Cortex of kidney (tissue), 1 donor: ENCODE measurements at places on chromosomes 2 and 18.

DNA sequence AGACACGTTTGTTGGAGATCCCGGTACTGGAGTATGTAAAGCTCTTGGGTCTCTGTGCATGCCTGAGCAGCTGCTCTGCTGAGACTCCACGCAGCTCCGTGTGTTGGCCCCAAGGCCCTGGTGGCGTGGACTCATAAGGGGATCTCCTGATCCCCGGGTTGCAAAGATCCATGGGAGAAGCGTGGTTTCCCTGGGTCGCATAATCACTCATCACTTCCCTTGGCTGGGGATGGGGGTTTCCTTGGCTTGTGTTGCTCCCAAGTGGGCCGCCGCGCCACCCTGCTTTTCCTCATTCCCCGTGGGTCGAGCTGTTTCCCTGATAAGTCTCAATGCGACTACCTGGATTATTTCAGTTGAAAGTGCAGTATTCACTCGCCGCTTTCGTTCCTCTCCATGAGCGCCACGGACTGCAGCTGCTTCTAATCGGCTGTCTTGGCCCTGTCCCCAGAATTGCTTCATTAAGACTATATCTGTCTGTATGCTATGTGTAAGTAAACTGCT lies 76.0 kb downstream of the EPC2 start:
- DNase-seq, result no peak

DNA sequence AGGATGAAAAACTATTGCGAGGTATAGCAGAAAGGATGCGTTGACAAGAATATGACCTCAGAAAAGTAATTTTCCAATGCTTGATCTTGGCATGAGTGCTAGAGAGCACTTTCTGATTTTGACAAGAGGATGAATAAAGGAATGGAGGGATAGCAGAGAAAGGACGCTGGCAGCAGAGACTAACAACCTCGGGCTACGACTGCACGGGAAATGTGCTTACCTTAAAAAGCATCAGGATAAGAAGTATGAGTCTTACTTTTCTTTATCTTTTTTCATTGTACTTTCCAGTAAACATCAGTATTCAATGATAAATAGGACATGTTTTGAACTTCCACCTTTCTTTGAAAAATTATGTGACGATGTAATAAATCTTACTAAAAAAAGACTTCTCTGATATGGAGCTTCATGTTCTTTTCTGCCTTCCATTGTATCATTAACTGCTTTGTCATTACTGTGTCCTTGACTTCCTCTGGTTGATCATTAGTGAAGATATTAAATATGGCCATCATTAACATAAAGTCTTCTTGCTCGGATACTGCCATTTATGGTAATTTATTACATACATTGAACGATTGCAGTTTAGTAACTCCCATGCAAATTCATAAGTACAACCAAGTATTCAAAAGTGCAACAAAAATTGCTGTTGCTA lies 265.6 kb downstream of the DSEL start:
- no peak for DNase-seq

- DNase-seq, result no peak
Observed at GRCh38 chr18:70672581-70672980, 383.7 kb downstream of the SOCS6 start.

DNA sequence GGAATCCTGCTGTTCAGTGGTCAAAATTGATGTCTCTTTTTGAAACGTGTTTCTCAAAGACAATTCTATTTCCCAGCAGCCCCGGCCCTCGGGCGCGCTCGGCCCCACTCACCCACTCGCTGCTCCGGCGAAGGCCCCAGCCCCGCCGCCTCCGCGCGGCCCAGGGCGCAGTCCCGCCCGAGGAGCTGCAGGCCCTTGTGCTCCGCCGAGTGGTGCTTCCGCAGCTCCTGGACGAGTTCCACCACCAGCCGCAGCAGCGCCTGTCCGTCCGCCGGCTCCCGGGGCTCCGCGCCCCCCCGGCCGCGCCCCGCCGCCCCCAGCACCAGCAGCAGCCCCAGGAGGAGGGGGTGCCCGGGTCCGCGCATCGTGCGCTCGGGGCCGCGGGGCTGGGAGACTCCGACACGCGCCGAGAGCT lies 413 bp downstream of the ALKAL2 start:
- no peak for DNase-seq

GRCh38 chr2:171741189-171741588 lies 53.9 kb downstream of the DYNC1I2 start:
- no peak for DNase-seq

- DNase-seq, result no peak
Observed at GRCh38 chr18:57651914-57652313, 30.3 kb upstream of the NARS1 start.

DNA sequence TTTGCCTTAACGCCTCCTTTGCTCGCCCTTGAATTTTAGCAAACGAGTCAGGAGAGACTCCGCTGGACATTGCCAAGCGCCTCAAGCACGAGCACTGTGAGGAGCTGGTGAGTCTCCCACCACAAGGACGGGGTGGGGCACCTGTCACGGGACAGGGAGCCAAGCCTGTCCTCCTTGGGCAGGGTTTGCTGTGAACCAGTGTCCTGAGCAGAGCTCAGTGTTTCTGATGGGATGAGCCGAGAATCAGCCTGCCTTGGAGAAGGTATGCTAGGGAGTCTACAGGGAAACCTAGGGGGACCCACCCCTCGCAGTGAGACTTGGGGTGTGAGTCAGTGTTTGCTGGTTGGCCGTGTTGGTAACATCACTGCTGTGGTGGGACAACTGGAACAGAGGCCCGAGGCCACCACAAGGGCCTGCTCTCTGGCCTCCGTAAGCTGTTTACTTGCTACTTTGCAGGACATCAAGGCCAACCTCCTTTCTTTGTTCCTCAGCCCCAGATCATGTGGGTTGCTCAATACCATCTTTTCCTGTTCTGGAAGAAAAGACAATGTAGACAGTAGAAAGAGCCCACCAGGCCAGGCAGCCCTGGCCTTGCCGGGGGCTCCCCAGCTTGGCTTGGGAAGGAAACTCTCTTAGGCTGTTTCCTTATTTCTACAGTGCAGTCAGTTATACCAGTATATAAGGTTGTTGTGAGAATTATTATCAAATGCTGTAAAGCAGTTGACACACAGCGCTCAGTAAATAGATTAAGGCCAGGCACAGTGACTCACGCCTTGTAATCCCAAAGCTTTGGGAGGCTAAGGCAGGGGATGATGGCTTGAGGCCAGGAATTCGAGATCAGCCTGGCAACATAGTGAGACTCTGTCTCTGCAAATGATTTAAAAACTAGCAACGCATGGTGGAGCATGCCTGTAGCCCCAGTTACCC lies 42.4 kb downstream of the ITGB1BP1 start:
- no peak for DNase-seq

- DNase-seq, result no peak
Observed at GRCh38 chr2:108625186-108625827, 91.0 kb downstream of the LIMS1 start.

- no peak for DNase-seq
Observed at GRCh38 chr2:40208463-40208862, 243.4 kb downstream of the SLC8A1 start.

DNA sequence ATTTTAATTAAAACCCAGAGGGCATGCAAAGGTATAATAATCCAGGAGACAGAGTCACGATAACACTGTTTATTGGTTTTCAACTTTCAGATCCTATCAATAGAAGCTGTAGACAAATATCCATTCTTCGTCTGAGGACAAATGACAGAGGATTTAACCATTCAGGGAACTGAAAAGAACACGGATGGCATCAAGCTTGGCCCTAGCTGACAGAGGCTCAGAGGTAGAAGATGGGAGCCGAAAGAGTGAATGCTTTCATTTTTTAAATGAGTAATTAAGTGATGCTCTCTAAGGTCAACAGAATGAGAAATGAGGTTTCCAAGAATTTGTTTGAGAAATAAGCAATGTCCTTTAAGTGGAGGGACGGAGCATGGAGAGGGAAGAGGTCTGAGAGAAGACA lies 62.1 kb downstream of the BCL2 start:
- no peak for DNase-seq

DNA sequence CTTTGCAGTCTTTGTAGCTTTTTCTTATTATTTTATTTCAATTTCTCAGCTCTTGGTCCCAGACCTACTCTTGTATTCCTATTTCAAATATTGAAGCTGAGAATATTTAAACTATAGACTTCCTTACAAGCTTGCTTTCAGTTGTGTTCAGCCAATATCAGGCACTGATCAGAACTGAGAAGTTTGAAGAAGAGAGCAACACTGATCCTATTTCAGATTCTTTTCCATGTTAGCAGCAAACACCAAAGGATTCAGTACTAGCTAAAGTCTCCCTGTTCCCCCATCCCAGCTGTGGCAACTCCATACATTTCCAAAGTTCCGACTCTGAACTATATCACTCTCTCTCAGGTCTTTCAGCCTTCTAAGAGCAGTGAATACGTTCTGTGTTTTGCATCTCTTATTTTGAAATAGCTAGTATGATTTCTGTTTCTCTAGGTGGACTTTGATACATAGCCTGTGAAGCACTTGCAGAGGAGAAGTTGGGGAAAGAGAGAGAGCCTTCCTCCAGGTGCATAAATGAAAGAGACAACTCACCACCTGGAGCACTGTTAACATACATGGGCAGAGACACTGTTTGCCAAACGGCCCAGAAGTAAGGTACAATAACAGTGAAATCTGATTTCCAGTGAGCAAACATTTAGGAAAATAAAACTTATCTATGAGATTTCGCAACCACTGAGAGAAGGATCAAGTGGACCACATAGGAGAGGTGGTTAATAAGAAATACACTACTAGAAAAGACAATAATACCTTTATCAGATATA lies 135.0 kb upstream of the ZNF804A start:
- no peak for DNase-seq

GRCh38 chr2:191927991-191928390 lies 81.1 kb upstream of the CAVIN2 start:
- no peak for DNase-seq

- no peak for DNase-seq
Observed at GRCh38 chr2:72147303-72147971, at the start of gene CYP26B1. Gene CYP26B1 (minus strand): TSS chr2:72147862. CDS start chr2:72147834, 28 bp downstream.

DNA sequence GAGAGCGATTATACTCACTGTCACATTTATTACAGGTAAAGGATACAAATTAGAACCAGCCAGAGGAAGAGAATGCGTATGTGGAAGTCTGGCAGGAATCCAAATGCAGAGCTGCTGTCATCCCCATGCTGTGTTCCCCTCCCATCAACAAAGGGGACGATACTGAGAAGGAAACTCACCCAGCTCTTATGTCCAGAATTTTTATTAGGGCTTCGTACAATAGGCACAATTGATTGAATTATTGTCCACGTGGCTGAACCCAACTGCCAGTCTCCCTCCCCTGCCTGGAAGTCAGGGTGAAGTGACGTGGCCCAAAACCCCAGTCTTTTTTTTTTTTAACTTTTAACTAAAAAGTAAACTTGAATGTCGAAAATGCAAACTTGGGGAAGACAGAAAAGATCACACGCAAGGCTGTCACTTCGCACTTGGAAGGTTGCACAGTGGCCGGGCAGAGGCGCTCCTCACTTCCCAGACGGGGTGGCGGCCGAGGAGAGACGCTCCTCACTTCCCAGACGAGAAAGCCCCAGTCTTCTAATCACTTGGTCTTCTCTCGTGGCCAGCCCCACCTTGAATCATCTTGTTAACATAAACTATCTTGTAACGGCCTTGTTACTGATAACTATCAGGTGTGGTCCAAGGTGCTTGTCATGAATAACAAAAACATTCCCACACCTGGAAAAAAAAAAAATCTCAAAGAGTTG lies 40.0 kb upstream of the ITSN2 start:
- no peak for DNase-seq

DNA sequence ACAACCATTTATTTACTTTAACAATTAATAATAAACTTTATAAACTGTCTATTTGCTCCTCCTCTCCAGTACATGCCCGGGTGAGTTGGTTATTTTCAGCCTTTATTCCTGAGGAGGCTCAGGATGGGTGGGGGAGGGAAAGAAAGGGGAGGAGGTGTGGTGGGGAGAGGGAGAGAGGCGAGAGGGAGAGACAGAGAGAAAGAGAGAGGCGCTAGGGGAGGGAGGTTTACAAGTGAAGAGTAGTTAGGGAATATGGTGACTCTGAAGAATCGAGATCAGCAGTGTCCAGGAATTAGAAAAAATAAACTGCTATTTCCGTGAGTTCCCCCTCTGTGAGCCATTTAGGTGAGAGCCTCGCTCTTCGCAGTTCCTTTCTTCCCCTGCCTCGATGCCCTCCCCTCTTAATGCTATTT lies 138.9 kb downstream of the MEIS1 start:
- no peak for DNase-seq

GRCh38 chr2:209348433-209348832 lies 75.4 kb upstream of the MAP2 start:
- no peak for DNase-seq

DNA sequence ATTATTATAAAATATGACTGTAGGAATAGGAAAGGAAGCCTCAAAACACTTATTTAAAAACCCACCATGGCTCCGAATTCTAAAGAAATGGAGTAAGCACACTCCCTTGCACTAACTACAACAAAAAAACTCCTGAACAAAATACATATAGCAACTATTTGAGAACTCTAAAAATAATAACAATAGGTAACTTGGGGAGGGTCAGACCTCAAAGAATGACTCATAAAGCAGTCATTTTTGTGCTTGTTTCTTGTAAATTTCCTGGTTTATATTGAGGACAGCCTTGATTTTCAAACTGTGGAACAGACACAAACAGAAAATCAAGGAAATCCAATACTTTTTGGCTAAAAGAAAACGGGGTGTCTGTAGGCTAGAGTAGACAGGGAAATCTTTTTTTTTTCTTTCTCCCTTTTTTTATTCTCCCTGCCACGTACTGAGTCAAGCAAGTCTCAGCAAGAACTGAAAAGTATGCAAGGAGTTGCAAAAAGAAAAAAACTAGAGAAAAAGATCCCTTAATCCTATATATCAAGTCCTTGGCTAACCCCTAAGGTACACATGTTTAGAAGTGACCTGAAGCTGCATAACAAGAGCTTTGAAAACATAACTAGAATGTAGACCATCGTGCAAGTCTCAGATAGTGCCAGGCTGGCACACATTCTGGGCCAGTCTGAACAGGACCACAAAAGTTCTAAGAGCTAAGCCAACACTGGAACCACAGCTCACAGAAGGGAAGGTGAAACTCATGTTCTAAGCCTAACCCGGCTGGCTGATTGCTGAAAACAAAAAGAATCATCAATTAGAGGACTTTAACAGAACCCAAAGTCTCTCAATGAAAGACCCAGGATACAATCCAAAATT lies 403.1 kb upstream of the LYPD1 start:
- DNase-seq, result no peak

DNA sequence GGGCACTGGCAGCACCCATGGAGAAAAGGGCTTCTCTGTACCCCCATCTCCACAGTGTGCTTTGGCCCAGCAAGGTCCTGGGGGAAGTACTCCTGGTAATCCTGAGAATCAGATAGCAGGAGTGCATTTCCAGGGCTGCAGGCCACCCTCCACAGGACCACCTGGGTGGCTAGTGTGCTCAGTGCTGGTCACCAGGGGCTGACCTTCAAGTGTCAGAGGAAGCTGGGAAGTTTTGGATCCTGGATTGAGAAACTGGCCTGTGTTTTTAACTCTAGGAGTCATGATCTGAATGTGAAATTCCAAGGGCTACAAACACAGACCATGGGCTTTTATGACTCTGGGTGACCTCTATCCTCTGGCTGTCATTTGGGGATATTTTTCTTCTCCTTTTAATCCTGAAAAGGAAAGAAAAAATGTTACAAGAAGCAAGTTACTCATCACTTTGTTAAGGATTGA lies 9.3 kb downstream of the RHOB start:
- DNase-seq, result no peak

- no peak for DNase-seq
Observed at GRCh38 chr2:201127152-201127511, 11.2 kb downstream of the CFLAR start.

- DNase-seq, result no peak
Observed at GRCh38 chr18:23209796-23210195, 74.5 kb downstream of the CABLES1 start.
